NCI-H1930 (cell line): ENCODE measurements at places on chromosomes 16 and 17.
A peak's percentile ranks its signal among the peaks of the same experiment; 100 is the strongest.

DNA sequence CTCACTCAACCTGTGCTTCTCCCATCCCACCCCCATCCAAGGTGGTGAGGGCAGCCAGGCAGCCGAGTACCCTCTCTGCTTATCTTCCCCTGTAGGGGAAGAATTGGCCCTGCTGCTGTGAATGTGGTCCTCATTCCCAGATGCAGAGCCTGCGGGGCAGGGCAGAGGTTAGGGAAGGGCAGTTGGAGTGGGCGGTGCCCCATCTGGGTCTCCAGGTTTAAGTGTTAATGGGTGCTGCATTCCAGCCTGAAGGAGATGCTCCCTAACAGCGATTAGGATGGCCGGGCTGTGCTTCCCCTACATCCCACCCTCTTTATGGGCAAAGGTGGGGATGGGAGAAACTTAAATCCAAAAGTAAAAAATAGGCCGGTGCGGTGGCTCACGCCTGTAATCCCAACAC is 12.1 kb downstream of the TMEM95 start:
- DNase-seq: no peak

DNA sequence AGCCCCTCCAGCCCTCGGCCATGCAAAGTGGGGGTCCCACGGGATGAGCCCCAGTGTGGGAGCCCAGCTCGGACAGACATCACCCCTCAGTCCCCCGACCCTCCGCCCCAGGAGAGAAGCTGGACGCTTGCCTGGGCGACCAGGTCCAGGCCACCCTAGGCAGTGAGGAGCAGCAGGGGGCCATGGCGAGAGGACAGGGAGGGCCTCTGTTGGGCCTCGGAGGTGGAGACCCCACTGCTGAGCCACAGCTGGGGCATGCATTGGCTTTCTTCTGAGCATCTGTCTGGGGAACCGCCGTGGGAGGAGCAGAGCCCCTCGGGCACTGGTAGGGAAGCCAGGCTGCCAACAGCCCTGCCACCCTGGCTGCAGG is 13.0 kb downstream of the ACTG1 start:
- no peak for DNase-seq

GRCh38 chr16:56356276-56357240 is 68.8 kb downstream of the AMFR start:
- DNase-seq: no peak

- peak; percentile 88 for DNase-seq
Observed at GRCh38 chr16:87316923-87317749, at the start of gene C16orf95. C16orf95 (minus strand) TSS chr16:87317392; CDS start chr16:87317242, 150 bp downstream.

DNA sequence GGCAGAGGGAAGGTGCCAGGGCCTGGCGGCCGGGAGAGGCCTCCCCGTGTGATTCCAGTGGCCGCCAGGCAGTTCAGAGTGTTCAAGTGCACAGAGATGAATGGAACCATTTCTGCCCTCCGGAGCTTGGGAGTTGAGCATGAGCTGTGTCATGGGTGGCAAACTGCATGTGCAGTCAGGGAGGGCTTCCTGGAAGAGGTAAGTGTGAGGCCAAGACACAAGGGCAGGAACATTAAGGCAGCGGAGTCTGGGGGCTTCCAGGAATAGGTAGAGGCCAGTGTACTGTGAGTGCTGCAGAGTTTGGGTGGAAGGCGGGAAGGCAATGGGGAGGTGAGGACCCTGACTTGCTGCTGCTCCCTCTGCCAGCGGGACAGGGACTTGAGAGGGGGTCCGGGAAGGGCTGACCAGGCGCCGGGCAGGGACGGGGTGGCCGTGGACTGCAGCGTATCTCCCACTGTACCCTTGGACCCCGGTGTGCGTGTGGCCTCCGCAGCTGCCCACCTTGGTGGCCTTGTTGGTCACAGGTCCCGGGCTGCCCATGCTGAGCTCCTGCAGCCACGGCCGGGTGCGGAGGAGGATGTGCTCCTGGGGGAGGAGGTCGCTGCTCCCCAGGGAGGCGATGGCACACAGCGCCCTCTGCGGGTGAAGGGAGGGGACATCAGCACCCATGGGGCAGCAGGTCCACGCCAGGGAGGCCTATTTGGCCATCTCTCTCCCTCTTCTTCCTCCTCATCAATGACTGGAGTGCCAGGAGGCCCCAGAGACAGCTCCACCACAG is 7.5 kb upstream of the CEP131 start:
- peak; percentile 38 for DNase-seq

GRCh38 chr17:65833214-65833613 is 271.8 kb upstream of the AXIN2 start:
- DNase-seq: no peak

GRCh38 chr16:47519996-47520679 is 59.0 kb downstream of the PHKB start:
- no peak for DNase-seq

DNA sequence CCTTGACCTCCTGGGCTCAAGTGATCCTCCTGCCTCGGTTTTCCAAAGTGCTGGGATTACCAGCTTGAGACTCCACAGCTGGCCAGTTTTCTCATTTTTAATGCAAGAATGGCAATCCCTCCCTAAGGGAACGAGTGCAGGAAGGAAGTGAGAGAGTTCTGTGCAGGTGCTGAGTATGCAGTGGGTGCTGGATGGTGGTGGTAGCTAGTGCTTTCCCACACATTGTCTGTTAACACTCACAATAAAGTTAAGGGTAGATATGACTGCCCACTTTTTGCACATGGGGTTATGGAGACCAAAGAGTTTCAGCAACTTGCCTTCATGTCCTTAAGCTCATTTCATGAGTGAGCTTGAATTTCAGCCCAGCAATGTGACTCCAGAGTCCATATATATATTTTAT is 18.5 kb downstream of the RGS9 start:
- DNase-seq: no peak

DNA sequence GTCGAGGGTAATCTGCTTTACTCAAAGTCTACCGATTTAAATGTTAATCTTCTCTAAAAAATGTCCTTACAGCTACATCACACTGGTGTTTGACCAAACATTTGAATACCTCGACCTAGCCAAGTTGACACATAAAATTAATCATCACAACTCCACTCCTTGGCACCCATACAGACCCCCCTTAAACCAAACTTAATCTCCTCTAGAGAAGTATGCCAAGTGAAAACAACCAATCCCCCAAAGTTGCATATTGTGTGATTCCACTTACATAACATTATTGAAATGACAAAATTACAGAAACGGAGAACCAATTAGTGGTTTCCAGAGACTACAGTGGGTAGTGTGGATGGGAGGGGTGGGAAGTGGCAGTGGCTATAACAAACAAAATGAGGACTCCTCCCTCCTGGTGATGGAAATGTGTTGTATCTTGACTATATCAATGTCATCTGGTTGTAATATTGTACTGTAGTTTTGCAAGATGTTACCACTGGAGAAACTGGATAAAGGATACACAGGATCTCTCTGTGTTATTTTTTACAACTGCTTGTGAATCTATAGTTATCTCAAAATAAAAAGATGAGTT is 39.4 kb downstream of the CAPNS2 start:
- DNase-seq: no peak

- DNase-seq: no peak
Observed at GRCh38 chr17:80868022-80868609, 123.5 kb upstream of the CHMP6 start.

GRCh38 chr16:88346680-88347505 is 35.9 kb upstream of the ZNF469 start:
- no peak for DNase-seq

DNA sequence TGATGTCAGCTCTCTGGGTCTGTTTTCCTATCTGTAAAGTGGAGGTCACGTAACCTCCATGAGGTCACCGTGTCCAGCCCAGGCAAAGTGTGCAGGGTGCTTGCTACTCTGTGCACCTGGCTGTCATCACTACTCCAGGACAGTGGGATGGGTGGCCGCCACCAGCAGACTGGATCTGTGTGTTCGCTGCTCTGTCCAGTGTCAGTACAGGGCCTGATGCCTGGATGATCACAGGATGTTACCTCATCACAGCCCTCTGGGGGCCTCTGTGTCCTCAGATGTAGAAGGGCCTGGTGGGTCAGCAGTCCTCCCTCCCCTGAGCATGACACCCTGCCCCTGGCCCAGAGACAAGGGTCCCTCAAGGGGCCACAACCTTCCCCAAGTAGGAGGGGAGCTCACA is 80.0 kb downstream of the KCNJ18 start:
- no peak for DNase-seq
